Stimulated activated CD4-positive, alpha-beta T cell treated with anti-CD3 and anti-CD28 coated beads, TNF-alpha, amount 100 ng/mL, for 48 hours (primary cell): ENCODE measurements at places on chromosomes 4 and X.

GRCh38 chr4:56681853-56682525 lies 893 bp upstream of the HOPX start:
- DNase-seq, result no peak

- no peak for DNase-seq
Measured at GRCh38 chrX:72634331-72634730, 61.7 kb upstream of the HDAC8 start.

DNA sequence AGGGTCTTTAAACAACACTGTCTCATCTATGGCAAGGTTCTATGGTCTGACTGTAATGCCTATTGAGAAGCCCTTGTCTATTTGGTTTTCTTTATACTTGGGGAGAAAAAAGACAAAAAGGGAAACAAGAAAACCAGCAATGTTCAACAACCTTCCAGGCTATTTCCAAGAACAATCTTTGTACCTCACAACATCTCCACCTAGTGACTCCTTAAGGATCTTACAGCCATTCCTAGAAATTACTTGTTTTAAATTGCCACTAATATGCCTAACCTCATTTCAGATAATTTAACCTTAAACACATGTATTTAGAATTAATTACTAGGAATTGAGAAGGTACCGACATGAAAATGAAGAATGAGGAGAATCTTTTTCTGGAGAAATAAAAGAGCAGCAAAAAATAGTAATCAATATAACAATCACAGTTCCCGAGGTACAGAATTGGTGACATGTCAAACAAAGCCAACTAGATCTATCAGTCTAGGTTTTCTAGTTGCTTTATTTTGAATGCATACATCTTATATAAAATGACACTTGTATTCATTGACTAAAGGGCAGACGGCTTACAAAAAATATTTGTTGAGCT lies 1.6 kb upstream of the RBM46 start:
- DNase-seq, result no peak

GRCh38 chrX:75067931-75068330 lies 88.2 kb downstream of the ABCB7 start:
- no peak for DNase-seq

DNA sequence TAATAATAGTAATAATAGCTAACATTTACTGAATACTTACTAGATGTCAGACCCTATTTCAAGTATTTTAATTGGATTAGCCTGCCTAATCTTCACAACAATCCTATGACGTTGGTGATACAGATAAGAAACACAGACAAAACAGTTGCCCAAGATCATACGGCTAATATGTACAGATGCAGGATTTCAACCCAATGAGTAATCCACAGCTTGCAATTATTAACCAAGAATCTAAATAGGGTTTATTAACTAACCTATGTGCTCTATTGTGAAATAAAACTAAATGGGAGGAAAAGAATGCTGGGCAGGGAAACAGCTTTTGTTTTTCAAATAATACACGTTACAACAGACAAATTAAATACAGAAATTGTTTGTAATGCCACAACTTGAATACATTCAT lies 23.4 kb downstream of the FBXO8 start:
- DNase-seq, result no peak

GRCh38 chr4:112523008-112523721 lies 7.2 kb upstream of the NEUROG2 start:
- no peak for DNase-seq

- no peak for DNase-seq
Measured at GRCh38 chrX:14802943-14803710, 69.7 kb downstream of the FANCB start.

DNA sequence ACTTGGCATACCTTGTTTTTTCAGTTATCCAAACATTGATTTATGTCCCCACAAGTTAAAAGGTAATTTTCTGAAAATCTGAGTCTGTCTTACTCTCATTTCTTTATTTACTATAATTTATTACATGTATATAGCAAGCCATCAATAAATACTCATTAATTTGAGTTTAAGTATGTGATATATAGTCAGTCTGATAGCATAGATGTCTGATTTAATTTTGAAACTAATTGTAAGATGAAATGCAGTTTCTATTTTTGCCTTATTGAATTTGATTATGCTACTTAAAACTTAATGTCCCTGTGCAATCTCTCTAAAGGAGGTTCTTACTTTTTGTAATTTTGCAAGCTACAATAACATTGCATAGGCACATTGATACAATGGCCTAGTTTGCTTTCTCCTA lies 2418.6 kb downstream of the ARAP2 start:
- no peak for DNase-seq

GRCh38 chrX:76253432-76253831 lies 80.6 kb downstream of the PBDC1 start:
- DNase-seq, result no peak

GRCh38 chr4:26131711-26132110 lies 189.1 kb upstream of the RBPJ start:
- no peak for DNase-seq

DNA sequence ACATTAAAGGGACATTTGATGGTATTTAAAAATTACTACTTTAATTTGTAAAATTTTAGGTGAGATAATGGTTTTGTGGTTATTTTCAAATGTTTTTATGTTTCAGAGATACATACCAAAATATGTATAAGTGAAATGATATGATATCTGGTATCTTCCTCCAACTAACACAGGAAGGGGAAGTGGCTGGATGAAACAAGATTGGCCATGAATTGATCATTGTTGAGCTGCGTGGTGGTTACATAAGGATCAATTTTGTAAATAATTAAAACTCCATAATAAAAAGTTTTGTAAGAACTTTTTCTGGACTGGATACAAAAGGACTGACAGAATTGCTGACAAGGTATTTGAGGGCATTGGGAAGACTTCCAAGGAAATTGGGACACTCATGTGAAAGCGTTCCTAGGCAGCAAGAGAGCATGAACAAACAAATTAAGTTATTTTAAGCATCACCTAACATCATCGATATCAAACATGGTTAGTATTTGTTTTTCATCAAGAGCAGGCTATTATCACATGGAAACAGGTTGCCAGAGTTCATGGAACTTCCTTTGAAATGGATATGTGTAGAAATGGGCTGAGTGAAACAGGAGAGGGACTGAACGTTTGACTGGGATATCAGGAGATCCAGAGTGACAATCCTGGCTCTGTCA lies 4.4 kb upstream of the PGM2 start:
- DNase-seq, result no peak

- no peak for DNase-seq
Measured at GRCh38 chrX:46381630-46382029, 163.6 kb downstream of the ZNF674 start.

GRCh38 chrX:50973199-50973598 lies 62.7 kb downstream of the BMP15 start:
- no peak for DNase-seq

- no peak for DNase-seq
Measured at GRCh38 chr4:93743022-93743421, 85.5 kb upstream of the ATOH1 start.

DNA sequence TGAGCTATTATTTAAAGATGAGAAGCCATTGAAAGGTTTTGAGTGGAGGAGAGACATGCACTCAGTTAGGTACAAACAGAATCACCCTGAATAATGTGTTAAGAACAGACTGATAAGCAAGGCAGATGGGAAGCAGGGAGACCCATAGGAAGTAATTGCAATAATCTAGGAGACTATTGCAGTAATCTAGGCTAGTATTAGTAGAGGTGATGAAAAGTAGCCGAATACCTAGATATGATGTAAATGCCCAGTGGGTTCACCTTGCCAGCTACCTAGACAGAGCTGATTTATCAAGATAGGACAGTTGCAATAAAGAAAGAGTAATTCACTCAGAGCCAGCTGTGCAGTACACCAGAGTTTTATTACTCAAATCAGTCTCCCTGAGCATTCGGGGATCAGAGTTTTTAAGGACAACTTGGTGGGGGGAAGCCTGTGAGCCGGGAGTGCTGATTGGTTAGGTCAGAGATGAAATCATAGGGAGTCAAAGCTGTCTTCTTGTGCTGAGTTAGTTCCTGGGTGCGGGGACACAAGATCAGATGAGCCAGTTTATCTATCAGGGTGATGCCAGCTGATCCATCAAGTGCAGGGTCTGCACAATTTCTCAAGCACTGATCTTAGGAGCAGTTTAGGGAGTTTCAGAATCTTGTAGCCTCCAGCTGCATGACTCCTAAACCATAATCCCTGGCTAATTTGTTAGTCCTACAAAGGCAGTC lies 427.5 kb downstream of the RPA4 start:
- DNase-seq, result no peak

- DNase-seq, result no peak
Measured at GRCh38 chr4:140037353-140038030, 116.5 kb downstream of the MAML3 start.

DNA sequence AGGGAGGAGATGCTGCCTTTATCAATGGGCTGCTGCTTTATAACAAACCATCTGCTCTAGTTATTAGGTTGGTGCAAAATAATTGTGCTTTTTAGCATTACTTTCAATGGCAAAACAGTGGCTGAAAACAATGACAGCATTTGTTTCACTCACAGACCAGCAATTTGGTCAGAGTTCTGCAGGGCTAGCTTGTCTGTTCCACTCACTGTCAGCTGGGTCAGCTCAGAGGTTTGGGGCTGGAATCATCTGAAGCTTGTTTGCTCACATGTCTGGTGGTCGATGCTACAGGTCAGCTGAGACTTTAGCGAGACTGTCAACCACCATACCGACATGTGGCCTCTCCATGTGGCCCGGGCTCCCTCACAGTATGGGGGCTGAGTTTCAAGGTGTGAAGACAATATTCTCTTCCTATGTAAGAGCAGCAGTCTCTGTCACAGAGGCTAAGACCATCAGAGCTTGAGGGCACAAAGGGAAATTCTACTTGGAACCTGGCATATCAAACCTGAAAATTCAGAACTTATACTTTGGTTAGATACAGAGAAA lies 81.3 kb upstream of the LIMCH1 start:
- DNase-seq, result no peak

GRCh38 chr4:24537025-24537424 lies 47.3 kb downstream of the DHX15 start:
- DNase-seq, result no peak

DNA sequence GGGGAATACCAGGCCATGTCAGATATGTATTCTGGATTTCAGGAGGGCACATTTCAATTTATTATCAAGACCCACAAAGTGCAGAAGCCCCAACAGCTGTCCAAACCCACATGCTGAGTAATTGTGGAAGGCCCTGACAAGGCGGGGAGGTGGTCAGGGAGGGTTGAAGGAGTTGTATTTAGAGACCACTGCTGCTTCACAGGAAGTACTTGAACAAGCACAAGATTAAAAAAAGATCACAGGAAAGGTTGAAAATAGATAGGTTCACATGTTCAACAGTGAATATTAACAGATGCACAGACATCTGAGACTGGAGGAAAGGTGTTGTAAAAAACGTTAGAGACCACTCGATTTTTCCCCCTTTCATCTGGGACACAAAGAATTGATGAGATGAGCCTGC lies 17.9 kb downstream of the ATP8A1 start:
- no peak for DNase-seq

GRCh38 chr4:180422989-180423711 lies 1820.1 kb upstream of the TENM3 start:
- no peak for DNase-seq

- no peak for DNase-seq
Measured at GRCh38 chr4:87229979-87230378, 9.6 kb upstream of the KLHL8 start.

DNA sequence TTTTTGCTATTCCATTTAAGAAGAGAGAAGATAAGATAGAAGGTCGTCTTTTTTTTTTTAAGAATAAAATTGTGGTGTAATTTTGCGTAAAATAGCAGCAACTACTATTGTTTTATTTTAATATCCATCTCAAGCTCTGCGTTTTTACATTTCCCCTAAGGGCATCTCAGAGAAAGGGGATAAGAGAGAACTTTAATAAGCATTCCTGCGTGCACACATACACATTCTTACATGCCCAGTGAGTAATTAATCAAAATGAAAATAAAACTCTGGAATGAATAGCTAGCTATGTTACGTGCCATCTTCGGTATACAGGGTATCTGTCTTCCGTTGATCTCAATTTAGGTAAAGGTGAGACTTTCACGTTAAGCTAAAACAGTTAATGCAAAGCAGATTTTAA lies 200.3 kb upstream of the TENM3 start:
- no peak for DNase-seq
